LNCaP clone FGC (cell line): ENCODE measurements at places on chromosomes 3 and 15.

DNA sequence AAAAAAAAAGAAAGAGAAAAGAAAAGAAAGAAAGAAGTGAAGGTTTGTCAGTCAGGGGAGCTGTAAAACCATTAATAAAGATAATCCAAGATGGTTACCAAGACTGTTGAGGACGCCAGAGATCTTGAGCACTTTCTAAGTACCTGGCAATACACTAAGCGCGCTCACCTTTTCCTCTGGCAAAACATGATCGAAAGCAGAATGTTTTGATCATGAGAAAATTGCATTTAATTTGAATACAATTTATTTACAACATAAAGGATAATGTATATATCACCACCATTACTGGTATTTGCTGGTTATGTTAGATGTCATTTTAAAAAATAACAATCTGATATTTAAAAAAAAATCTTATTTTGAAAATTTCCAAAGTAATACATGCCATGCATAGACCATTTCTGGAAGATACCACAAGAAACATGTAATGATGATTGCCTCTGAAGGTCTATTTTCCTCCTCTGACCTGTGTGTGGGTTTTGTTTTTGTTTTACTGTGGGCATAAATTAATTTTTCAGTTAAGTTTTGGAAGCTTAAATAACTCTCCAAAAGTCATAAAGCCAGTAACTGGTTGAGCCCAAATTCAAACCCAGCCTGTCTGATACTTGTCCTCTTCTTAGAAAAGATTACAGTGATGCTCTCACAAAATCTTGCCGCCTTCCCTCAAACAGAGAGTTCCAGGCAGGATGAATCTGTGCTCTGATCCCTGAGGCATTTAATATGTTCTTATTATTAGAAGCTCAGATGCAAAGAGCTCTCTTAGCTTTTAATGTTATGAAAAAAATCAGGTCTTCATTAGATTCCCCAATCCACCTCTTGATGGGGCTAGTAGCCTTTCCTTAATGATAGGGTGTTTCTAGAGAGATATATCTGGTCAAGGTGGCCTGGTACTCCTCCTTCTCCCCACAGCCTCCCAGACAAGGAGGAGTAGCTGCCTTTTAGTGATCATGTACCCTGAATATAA lies 2.0 kb downstream of the B2M start:
- DNase-seq = no peak

DNA sequence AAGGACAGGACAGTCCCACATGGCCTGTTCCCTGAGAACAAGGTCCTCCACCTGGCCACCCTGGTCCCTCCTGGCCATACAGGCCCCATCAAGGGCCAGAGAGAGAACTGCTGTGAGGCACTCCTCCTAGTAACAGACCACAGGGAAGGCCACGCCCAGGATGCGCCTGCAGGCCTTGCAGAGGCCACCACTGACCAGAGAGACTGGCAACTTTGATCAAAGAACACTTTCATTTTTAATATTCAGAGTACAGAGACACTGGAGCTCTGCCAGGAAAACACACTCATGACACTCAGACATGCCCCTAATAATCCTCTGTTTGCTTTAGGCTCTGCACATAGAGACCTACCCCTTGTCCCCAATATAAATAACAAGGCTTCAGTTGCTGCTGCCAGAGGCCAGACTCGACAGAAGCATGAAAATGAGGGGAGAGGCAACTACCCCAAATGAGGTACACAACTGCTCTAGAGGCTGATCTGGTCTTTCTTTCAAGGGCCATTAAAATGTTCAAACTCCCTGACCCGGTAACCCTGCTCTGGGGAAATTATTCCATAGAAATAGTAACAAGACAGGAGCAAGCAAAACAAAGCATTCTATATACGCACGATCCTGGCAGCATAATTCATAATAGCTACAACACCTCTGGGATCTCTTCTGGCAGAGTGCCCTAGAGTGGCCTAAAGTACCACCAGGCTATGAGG lies 44.8 kb downstream of the CCDC12 start:
- no peak for DNase-seq

- no peak for DNase-seq
Observed at GRCh38 chr3:54835701-54836100, 92.2 kb downstream of the LRTM1 start.

DNA sequence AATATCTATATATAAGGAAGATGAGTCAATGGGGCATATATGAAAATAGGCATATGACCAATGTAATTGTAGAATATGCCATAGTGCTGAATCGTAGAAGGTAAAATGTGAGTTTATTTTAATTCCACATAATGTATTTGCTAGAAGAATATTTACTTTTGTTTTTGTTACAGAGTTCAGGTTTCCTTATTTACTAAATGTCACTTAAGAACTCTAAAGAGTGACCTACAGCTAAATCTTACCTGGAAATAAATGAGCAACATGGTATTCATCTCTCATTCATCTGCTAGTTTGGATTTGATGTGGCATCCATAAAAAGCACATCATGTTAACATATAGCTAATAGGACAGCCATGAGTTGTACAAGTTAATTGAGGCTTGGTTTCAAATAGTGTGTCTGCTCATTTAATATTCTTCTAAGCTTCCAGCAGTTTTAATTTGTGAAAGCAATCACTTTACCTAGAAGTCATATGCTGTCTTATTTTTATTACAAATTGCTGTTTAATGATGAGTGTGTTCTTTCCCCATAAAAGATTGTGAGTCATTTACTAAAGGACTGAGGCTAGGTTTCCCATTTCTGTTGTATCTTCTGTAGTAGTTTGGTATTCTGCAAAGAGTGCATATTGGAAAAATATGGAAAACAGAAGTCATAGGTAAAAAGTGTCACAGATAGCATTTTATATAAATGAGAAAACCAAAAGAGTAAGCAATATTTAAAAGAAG lies 222.1 kb upstream of the POU1F1 start:
- DNase-seq = no peak

DNA sequence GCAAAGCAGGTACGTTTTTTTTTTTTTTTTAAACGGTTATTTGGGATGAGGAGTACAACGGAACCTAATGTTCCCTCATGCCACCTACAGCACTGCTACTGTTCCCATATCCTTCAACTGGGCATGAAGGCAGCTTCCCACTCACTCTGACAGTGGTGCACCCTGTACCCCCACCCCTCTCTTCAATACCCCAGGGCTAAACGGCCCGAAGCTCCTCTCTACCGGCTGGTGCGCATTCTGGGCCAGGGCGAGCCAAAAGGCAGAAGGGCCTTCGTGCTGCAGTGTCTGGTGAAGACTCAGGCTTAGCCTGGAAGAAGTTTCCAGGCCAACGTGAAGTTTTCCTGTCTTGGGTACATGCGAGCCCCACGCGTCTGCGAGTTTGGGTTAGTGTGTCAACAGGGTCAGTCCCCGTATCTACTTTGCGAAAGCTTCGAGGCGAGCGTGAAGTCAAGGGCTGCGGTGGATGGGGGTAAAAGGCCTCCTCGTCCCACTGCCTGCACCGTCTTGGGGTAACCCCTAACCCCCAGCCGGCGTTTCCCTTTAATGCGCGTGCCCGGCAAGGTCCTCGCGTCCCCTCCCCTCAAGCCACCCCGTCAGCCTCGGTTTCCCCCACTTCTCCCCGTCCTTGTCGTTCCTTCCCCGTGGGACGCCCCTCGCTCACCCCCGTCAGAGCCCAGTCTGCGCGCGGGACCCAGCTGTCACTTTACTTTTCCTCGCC lies 765 bp upstream of the UBE2E2 start:
- no peak for DNase-seq

DNA sequence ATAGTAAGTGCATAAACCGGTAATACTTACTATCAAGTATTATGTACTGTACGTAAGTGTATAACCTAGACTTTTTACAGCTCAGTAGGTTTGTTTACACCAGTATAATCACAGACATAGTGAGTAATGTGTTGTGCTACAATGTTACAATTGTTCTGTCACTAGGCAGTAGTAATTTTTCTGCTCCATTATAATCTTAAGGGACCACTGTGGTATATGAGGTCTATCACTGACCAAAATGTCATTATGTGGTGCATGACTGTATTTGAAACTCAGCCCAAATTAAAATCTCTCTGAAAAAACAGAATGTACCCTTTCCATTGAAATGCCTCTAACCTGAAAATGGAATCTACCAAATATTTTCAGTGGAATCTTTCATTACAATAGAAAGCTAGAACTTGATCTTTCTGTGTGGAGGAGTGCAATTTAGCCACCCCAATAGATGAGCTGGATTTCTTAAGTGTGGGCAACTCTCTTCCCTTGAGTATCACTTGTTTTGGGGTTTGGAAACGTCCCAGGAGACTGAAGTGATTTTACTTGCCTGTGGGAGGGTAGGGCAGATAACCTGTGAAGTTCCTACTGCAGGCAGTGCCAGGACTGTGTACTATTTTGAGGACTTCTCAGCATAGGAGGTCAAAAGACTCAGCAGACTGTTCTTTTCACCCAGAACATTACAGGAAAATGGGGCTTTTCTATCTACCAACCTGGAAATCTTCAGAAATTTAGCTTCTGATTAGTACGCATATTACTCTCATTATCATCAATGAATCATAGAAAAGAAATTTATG lies 50.9 kb downstream of the FAM98B start:
- DNase-seq = no peak

GRCh38 chr3:11459186-11459824 lies 184.4 kb downstream of the VGLL4 start:
- DNase-seq = no peak

GRCh38 chr3:57110798-57111197 lies 50.3 kb downstream of the SPATA12 start:
- DNase-seq = no peak

- no peak for DNase-seq
Observed at GRCh38 chr15:78985859-78986475, 41.1 kb upstream of the CTSH start.

GRCh38 chr15:101684384-101684783 lies 32.2 kb upstream of the TM2D3 start:
- DNase-seq = no peak

DNA sequence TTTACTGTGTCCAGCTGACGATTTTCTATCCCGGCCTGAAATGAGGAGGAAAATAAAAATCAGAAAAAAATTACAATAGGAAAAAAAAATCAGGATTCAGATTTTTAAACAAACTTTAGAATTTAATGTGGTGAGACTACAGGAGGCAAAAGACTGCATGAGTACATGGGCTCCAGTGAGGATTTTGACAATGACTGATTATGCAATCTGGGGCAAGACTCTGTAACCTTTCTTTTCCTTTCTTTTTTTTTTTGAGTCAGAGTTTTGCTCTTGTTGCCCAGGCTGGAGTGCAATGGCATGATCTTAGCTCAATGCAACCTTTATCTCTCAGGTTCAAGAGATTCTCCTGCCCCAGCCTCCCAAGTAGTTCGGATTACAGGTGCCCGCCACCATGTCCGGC lies 29.9 kb downstream of the SPG11 start:
- DNase-seq = no peak

DNA sequence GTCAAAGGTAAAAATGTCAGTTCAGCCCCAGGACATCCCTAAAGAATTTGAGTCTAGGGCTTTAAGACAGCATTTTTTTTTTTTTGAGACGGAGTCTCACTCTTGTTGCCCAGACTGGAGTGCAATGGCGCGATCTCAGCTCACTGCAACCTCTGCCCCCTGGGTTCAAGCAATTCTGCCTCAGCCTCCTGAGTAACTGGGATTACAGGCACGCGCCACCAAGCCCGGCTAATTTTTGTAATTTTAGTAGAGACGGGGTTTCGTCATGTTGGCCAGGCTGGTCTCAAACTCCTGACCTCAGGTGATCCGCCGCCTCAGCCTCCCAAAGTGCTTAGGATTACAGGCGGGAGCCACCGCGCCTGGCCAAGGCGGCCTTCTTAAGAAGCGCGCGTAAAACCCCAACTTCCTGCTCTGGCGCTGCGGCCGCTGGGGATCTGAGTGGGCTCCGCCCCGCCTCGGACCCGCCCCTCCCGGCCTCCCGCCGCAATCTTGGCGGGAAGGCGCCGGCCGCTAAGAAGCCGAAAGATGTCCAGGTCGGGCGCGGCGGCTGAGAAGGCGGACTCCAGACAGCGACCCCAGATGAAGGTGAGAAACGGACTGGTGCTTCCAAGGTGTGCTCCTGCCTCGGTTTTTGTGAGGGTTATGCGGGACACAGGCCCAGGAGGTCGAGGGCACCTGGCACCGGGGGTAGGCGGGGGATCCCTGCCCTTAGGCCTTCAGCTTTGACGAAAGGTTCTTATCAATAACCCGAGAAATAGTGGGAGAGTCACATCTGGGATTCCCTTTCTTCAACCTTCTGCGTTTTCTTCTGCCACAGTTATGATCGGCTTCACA lies at the start of gene WDR76:
TSS of gene WDR76 (plus strand) at position 495 of the 834 bp plus-strand sequence. CDS start at position 526, 31 bp downstream.
- DNase-seq = peak; percentile 11

DNA sequence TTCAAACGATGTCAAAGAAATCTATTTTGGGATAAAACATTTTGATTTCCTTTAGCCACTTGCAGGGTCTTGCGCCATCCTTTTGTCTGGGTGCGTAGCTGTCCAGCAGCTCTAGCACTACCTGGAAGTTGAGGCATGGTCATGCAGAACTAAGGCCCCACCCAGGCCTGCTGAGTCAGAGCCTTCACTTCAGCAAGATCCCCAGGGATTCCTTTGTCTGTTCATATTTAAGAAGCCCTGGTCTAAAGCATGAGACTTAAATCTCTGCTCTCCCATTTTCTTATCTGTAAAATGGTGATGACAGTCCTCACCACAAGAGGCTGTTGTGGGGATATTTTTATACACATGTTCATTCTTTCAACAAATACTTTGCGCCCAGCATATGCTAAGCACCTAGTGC lies 99.0 kb upstream of the CTDSPL start:
- no peak for DNase-seq

GRCh38 chr3:100641471-100642032 lies 32.2 kb downstream of the ADGRG7 start:
- no peak for DNase-seq

GRCh38 chr3:141941093-141941492 lies 64.7 kb downstream of the ATP1B3 start:
- DNase-seq = no peak

DNA sequence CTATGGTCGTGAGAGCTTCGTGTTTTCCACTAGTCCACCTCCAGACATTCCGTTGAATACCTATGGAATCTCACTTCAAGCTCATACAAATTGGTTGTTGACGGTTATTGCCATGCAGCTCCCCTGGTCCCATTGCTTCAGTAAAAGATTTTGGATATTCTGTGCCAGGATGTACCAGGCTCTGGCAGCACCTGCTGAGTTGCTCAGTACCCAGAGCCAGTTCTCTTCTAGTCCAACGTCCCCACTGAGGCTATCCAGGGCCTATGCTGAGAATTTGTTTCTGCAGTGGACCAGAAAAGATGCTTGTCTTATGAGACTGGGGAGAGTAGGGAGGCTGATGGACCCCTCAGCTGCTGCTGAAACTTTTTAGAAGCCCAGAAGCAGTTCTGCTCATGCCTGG lies 278.9 kb downstream of the FEZF2 start:
- DNase-seq = no peak

GRCh38 chr3:143676747-143677146 lies 171.5 kb downstream of the SLC9A9 start:
- DNase-seq = no peak

DNA sequence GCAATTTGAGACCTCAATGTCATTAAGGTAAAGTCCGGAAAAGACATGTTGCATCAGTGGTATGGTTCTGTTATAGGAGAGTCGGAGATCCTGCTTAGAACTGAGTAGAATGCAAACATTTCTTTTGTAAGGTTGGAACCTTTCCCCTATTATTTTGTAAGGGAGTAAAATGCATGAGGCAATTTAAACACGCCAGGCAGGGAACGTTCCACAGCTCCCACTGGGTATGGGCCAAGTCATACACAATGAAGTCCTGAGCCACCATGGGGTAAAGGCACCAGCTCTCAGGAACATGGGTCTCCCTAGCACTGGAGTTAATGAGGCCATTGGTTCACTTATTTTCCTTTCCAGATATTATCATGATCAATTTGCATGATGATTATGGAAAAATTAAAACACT lies 116.6 kb upstream of the NR2F2 start:
- peak; percentile 59 for DNase-seq
